ENCODE measurements at places on chromosomes 7 and 10.

- no peak for DNase-seq
Observed at GRCh38 chr10:83458611-83459010, 680.7 kb upstream of the GHITM start.

DNA sequence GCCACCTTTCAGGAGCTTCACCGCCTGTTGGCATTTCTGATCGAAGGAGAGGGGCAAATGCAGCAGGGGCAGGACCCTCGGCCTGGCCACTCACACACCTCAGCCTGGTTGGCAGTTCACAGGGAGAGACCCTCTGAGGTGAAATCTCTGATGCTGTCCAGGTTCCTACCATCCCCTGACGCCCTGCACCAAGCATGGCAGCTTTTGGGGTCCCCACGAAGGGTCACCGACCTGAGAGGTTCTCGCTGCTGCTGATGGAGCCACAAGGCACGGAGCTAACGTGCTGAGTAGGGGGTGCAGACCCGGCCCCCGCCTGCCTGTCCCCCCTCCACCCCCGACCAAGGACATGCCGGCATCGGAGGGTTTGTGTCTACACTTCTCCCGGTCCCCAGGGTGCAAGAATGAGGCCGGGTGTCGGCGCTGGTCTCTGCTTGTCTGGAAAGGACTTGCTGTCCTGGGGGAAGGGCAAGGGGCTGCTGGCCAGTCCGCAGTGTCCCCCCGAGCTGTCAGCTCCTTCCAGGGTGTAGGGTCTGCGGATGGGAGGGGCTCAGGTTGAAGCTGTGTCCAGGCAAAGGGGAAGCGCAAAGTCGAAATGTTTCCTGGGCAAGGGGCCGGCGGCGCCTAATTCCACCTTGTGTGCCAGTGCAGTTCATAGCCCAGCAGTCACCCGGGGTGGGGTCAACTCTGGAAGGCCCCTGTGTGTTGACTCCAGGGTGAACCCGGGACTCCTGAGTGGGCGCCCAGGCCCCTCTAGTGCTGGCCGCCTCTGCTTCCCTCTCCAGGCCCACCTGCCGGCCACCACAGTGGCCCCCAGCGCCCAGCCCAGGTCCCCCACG lies 132.6 kb downstream of the DNAJB6 start:
- DNase-seq: no peak

- peak; percentile 8 for DNase-seq
Observed at GRCh38 chr7:92244808-92245486, 767 bp downstream of the KRIT1 start.

GRCh38 chr10:75181073-75181472 lies 29.5 kb upstream of the VDAC2 start:
- no peak for DNase-seq

- no peak for DNase-seq
Observed at GRCh38 chr10:75592791-75593643, 161.6 kb downstream of the LRMDA start.

- DNase-seq: no peak
Observed at GRCh38 chr10:69093933-69094332, 6.0 kb downstream of the SRGN start.

DNA sequence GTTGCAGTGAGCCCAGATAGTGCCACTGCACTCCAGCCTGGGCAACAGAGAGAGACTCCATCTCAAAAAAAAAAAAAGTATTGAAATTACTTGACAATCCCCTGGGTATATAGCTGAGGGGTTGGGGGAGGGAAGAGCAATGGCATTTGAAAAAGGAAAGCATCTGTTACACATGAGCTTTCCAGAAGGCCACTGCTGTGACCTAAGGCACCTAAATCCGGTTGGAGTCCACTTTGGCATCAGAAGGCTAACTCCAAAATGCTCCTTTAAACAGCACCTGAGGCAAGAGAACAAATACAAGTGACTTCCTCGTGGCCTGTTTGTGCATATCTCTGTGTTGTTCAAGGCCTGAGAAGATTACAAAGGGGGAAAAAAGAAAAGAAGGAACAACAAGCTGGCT lies 74.8 kb upstream of the PALS2 start:
- DNase-seq: no peak

DNA sequence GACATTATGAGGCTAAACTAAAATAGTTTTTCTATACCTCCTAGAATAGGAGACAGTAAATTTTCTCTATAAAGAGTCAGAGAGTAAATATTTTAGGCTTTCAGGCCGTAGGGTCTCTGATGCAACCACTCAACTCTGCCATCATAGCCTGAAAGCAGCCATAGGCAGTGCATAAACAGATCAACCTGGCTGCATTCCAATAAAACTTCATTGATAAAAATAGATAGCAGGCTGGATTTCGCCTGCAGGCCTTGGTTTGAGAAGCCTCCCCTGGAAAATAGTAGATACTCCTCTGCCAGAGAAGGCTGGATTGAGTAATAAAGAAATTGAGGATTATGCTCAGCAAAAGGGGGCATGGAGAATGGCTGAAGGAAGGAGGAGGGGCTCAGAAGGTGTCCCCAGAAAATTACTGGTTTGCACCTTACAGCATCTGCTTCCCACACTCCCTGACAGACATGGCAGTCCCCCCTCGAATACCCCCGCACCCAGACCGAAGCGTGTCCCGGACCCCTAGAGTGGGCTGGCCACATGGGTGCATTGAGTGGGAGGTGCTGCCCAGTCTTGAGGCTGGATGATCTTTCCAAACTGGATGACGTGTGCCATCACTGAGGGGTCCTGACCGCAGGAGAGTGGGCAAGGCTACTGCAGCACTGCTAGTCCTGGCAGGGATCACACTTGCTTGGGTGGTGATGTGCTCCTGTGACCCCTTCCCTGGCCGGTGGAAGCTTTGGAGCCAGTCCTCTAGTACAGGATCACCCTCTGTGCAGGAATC lies 126.6 kb downstream of the PTPN20 start:
- DNase-seq: no peak

DNA sequence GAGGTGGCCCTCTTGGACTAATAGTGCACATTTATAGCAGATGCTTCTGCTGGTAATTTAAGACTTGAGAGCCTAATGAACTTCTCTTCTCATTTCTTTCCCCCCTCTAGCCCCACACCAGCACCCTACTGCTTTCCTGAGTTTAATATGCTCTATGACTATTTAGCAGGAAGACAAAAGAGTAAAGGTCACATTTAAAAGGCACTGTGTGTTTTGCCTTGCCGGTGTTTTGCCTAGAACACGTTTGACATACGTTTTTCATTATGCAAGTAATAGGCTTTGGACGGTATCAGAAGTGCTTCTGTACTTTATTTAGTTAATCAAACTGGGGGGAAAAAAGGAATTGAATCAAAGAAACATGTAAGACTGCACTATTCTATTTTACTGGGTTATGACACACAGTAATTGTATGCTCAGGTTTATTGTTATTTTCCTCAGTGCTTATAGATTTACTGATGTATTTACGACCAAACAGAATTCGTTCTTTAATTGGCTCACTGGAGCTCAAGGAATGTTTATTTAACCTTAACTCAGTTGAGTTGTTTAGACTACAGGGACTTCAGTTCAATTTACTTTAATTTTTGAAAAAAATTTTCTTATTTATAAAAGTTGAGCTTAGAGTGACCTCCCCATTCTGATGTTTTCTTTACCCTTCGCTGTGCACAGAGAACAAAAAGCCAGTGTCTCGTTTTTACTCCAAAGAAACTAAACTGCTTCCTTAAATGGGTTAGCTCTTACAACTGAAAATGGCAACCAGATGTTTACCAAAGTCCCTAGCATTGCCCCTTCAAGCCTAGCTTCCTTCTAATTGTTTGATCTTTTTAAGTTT lies 35.4 kb downstream of the CPED1 start:
- DNase-seq: no peak

GRCh38 chr7:73507556-73507955 lies 14.5 kb downstream of the BAZ1B start:
- no peak for DNase-seq

GRCh38 chr10:86085136-86085535 lies 281.5 kb downstream of the GRID1 start:
- DNase-seq: no peak

- no peak for DNase-seq
Observed at GRCh38 chr10:128588402-128588801, 462.2 kb upstream of the MKI67 start.

- no peak for DNase-seq
Observed at GRCh38 chr10:129799942-129800341, 164.1 kb downstream of the EBF3 start.

- no peak for DNase-seq
Observed at GRCh38 chr10:99233689-99234037, 2.0 kb downstream of the HPSE2 start.

GRCh38 chr10:46222364-46222935 lies 64.3 kb upstream of the ANTXRL start:
- no peak for DNase-seq

GRCh38 chr10:68566351-68566750 lies 6.2 kb downstream of the TET1 start:
- DNase-seq: no peak

DNA sequence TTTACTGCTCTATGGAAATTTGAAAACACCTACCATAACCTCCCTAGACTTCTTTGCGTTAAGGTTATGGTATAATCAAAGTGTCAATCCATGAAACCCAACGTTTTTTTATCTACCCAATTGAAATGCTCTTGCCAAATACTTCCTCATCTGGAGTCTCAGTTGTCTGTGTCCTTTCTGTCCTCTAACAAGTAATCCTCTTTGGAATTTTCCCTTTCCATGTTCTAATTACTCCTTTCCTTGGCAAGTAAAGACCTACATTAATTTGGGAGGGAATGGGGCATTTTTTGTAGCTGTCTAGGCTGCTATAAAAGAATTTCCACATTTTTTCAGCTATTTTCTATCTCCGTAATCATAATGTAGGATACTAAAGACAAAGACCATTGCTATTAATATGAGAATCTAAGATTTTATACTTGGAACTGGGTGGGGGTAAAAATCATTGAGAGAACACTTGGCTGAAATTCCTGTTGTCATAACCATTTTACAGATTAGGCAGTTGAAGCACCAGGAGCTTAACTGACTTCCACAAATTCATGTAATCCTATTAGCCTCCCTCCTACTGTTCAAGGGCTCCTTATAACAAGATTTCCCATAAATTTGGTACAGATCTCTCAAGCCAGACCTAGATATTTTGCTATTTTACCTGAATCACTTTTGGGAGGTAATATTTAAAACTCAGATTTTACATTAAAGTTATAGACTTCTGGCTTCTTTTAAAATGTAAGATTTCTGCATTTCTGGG lies 1307.6 kb downstream of the XPNPEP1 start:
- DNase-seq: no peak

- no peak for DNase-seq
Observed at GRCh38 chr7:98210513-98211220, 572 bp upstream of the BHLHA15 start.

- no peak for DNase-seq
Observed at GRCh38 chr10:129727071-129727470, 237.0 kb downstream of the EBF3 start.

DNA sequence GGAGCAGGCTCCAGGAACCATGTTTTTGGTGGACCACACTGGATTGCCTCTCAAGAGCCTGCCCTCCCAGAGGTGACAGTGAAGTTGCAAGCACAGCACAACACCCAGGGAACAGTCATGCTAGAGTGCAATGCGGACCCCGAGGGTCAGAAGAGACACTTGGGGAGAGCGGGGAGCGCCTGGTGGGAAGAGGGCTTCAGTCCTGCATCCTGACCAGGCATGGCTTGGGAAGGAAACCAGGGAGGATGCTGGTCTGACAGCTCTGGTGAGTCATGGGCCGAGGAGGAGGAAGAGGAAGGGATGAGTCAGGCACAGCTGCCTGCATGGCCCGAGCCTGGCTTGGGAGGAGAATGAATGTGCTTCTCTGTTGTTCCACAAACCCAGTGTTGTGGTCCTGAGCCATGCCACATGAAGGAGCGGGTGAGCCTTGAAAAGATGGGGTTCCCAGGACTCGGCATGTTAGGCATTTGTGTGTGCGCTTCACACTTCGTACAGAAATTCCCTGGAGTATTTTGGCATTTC lies 29.5 kb upstream of the ANKRD2 start:
- DNase-seq: peak; percentile 16

- DNase-seq: peak; percentile 21
Observed at GRCh38 chr10:3935141-3935540, 150.1 kb upstream of the KLF6 start.

DNA sequence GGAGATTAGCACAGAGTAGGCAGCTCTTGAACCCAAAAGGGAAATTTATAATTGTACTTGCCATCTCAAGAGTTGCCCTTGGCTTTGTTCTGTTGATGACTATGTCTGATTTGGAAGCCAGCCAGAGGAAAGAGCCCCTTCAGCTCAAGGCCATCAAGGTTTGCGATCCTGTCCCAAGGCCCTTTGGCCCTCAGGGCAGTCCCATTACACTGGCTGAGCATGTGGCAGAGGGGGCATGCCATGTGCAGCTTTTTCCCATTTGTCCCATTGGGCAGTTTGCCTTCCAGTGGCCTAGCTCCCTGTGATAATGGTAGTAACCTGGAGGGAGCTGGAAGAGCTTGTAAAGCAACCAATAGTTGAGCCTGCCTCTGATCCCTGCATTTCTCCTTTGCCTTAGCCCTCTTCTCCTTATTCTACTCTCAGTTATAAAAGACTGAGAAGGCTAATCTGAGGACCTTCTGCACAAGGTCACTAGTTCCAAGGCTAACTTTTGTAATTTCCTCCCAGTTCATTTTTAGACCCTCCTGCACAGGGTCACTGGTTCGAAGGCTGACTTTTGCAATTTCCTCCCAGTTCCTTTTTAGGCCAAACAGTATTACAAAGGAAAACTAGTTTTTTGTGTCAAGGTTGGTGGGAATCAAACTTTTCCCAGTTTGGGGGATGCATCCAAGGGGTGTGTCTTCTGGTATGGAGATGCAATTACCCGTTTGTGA lies 31.0 kb upstream of the ARHGAP12 start:
- DNase-seq: no peak

DNA sequence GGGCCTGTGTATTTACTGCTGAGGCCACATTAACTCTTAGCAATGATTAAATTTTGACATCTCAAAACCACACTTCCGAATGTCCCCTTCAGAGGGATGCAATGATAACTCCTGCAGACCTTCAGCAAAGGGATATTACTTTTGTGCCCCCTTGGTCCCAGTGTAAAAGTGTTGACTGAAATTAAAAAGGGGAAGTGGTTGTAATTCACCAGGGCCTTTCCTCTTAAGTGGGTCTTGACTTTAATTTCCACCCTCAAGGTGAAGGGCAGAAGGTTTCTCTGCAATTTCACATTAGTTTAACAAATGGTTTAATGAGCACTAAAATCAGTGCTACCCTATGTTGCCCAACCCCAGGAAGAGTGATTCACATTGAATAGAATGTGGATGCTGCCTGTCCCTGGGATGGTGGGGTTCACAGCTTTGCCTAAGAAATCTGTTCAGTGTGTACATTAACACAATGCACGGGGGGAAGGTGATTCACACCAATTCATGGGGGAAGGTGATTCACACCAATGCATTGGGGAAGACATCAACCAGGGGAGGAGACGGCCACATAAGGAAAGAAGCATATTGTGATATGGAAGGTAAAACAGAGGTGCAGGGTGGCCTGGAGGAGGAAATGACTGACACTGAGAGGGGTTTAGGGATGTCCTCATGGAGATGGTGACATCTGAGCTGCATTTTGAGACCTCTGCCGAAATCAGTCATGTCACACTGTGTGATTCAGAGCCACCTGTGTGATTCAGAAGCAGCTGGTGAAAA lies 19.4 kb upstream of the TNS3 start:
- DNase-seq: no peak

- DNase-seq: no peak
Observed at GRCh38 chr7:17075601-17076255, 193.9 kb upstream of the AGR3 start.
